ENCODE measurements at places on chromosomes 7 and 10.

DNA sequence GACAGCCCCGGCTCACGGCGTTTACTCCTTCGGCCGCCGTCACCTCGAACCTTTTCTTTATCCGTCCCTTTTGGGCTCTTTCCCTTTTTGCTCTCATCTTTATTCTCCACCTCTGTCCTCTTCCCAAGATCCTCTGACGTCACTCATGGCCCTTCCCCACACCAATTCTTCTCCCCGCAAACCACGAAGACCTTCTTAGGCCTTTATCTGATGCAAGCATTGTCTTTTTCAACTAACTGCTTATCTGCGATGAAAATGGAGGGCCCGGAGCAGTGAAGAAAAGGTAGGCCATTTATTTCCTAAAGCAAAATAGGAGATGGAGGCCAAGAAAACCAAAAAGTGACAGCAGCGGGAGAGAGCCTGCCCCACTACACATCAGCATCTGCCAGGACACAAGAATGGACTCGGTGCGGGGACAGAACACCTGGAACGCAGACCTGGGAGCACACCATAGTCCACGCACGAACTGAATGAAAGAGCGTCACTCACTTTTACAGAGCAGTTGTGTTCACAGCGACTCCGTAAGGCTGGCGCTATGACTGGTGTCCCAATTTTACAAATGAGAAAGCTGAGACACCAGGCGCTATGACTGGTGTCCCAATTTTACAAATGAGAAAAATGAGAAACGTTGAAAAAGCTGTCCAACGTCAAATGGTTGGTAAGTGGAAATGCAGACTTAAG lies 45.3 kb downstream of the ZNF777 start:
- DNase-seq, result no peak

DNA sequence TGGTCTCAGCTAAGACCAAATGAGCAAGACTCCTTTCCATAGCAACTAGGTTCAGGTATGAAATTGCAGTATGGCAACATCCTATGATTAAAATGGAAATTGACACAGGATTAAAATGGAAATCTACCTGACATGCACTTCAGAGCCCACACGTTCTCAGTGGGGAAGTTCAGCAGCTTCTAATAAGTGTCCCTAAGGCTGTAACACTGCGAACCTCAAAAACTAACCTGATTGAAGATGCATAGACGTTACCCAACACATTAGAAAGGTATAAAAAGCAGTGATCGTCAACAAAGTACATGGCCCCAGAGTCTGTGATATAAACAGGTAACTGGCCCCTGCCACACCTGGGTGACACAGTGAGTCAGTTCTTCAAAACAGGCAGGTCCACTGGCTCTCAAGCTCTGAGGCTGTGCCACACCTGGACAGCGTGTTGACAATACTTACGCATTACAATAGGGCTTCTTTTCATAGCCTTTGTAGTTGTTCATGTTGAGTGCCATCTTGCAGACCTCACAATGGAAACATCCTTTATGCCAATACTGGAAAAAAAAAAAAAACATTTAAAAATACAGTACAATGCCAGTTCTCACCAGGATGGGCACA lies 274.9 kb upstream of the NEBL start:
- no peak for DNase-seq

GRCh38 chr10:97522937-97523336 lies 24.2 kb downstream of the UBTD1 start:
- DNase-seq, result no peak

DNA sequence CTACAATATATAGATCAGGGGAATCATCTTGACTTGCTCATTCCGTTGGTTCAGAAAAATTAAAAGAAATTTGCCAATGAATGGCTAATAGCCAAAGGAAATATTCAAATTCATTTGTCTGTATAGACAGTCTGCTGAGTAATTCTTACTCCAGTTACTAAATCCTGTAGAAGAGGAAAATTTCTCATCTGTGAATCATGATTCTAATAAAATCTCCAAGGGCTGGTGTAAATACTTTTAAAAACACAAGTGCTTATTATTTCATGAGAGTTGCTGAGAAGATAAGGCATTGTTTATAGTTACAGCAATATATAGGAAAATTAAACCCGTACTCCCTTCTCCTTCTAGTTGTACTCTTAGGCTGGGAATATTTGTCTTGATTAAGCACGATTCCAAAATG lies 53.0 kb downstream of the WNT2 start:
- no peak for DNase-seq

- DNase-seq, result no peak
Measured at GRCh38 chr7:78779788-78780187, 673.7 kb downstream of the MAGI2 start.

DNA sequence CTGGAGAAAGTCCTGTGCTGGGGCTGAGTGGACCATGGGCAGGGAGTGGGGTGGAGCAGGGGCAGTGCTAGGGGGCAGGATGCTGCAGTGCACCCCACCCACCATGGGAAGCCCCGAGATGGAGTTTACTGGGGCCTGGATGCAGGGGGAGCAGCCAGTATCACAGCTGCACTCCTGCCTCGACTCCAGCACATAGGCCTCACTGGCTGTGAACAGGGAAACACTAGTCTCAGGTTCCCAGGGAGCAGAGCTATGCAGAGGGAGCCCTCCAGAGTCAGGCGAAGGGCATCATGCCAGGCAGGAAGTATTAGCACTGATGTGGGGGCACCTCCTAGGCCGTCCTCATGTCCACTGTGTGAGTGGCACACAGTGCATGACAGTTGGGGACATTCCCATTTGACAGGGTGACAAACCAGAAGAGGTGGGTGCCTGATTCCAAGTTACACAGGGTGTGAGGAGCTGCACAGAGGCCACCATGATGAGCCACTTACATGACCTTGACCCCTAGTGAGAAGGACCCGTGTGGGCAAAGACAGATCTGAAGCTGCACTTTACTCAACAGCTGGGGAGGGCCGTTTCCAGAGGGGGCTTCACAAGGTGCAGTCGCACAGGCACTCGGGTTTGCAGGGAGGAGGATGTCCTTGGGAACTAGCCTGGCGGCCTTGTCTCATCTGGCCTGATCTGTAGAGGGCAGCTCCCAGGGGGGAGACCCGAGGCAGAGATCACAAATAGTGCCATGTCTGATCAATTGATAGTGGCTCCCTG lies 69.9 kb upstream of the LRRC4 start:
- no peak for DNase-seq

DNA sequence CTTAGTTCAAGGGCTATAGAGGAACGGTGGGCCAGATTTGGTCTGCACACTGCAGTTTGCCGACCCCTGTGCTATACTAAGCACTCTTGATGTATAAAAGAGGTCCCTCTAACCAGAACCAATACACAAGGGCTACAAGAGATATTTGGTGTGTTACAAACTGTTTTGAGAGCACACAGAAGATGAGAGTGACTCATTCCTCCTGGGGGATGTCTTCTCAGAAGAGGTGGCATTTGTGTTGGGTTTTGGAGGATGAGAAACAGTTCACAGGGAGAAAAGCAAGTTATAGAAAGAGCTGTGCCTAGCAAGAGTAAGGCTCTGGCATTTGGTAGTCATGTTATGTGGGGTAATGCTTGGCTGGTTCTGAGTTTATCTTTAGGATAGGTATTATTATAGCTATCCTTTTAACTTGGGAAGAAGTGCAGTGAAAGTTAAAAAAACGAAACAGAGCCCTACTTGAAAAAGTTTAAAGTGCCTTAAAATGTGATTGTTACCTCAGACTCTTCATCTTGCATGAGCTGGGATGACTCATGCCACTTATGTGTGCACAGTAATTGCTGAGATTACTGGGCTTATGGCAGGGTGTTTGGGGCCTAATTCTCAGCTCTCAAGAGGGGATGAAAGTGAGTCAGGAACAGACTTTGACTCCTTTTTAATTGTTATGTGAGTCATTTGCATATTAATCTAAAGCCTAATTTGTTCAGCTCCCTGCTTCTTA lies 160.4 kb downstream of the KIF20B start:
- no peak for DNase-seq

DNA sequence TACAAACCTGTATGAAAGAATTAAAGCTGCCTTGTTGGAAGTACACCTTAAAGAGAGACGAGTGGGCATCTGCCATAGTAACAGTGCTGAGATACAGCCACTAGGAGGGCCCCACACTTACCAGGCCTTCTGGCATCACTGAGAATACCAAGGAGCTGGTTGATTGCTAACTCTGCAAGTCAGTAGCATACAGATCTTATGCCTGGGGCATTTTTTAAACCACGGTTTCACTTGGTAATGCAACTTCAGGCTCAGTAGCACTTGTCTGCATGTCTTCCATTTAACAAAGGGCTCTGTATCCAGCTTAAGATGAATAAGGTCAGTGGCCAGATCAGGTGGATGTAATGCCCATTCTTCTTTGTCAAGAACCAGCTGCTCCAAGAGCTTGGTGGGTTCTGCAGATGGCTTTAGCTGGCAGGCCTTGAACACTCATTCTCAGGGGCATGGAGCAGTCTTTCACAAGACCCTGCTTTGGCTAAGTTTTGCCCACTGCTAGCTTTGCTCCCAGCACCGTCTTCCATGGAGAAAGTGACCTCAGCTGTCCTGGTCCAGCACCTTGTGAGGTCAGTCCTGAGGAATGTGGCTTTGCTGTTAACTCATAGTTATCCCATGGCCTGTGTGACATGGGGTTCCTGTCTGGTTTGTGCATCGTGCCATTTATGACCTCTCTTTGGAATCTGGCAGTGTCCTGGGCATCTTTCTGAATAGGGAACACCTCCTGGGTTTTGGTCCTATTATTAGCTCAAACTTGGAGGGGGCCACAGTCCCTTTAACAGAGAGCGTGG lies 68.1 kb downstream of the BMPER start:
- DNase-seq, result no peak

DNA sequence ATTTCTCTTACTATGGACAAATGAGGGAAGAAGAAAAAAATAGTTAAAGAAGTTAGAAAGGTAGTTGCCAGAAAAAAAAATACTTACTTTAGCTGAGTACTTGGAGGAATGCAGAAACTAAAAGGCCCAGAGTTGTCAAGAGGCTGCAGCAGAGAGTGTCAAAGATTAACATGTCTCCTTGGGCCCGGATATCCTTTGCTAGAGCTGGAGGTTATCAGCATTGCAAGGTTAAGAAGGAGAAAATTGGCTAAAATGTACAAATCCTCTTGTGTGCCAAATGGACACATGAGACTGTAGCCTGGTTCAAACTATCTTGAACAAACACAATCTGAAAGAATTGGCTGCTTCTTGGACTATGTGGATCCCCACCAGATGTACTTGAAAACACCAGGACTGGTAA lies 377.0 kb downstream of the SEMA3D start:
- DNase-seq, result no peak

DNA sequence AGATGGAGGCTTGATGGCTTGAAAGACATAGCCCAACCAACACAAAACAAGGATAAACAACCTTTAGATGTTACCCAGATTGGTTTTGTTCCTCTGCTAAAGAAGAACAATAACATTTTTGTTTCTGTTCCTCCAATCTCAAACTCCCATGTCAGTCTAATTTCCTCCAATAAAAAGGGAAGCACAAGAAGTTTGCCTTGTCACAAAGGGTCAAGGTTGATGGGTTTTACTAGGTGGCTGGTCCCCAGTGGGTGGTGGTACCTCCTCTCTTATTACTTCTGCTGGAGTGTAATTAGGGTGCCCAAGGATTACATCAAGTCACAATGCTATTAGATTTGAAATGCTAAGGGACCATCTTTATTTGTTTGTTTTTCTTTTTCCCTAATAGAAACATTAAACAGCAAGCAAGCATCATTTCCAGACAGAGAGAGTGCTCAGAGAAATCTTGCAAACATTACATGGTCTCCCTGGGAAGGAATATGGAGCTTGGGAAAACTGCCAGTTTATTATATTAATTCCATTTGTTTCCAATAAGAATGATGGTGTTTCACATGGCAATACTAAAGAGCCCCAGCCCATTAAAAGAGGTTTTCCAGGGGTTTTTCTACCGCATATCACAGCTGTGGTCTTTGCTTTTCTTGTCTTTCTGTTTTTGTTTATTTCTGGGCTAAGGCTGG lies 78.3 kb upstream of the AOAH start:
- DNase-seq, result no peak

DNA sequence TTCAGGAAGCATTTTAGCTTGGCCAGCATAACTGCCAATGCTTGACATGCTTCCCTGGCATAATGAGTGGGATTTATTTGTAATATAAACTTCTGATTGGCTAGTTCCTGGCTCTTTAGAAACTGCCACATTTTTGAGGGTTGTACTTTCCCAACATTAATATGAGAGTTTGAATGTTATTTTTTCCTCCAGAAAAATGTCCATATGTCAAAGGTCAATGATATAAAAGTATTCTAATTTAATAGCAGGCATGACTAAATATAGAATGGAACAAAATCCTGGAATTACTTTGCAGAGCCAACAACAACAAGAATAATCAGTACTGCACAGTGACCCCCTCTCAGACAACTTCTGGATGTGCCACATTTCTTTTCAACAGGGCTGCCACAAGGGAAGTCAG lies 352.6 kb downstream of the PRPF18 start:
- DNase-seq, result no peak

GRCh38 chr7:137965942-137966640 lies 35.8 kb downstream of the CREB3L2 start:
- no peak for DNase-seq

DNA sequence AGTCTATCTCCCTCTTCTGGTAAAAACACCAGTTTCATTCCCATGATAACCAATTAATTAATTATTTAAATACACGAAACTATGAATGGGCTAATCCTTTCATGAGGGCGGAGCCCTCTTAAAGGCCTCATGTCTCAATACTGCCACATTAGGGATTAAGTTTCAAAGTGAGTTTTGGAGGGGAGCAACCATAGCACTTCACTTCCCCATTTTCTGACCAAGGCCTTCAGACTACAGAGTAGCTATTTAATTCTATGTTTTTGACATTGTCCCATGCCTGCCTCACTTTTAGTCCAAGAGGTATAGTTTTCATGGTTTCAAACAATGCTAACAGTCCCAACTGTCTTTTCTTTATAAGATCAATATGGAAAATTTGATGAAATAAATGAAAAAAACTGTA lies 618.6 kb downstream of the ZWINT start:
- DNase-seq, result no peak

GRCh38 chr7:138000081-138000701 lies 1.7 kb downstream of the CREB3L2 start:
- DNase-seq, result no peak

GRCh38 chr7:98250789-98251188 lies 1.2 kb downstream of the TECPR1 start:
- DNase-seq, result no peak

GRCh38 chr7:132045002-132045401 lies 488.6 kb upstream of the PODXL start:
- DNase-seq, result no peak

DNA sequence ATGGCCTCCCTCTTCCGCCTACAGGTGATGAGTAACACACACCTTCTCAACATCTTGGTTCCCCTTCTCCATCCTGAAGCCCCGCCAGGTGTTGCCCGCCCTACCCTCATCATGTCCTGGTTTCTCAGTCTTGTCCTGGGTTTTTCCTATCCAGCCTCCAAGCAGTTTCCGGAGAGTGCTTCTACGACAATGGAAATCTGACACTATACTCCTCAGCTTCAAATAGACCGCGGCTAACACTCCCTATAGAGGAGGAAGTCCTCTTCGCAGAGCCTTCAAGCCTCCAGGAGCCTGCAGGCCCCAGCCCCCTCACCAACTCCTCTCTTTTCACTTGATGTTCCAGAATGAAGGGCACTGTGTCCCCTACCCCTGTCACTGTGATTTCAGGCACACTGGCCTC lies 147.4 kb downstream of the PRPF18 start:
- no peak for DNase-seq

Measured in GM06990 (cell line).